Left cardiac atrium (tissue), 4 donors: ENCODE measurements at places on chromosomes 2 and 18.

GRCh38 chr2:7777668-7778067 lies 860.5 kb downstream of the RNF144A start:
- no peak for DNase-seq

DNA sequence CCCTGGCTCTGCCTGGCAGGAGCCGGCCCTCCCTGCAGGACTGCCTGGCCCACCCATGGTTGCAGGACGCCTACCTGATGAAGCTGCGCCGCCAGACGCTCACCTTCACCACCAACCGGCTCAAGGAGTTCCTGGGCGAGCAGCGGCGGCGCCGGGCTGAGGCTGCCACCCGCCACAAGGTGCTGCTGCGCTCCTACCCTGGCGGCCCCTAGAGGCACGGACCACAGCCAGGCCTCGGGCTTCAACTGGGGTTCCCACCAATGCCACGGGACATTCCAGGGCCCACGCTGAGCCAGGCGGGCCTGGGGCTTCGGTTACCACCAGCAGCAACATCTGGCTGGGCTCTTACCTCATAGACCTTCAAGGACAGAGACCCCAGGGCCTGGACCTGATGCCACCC lies 6.1 kb upstream of the GMPPA start:
- no peak for DNase-seq

DNA sequence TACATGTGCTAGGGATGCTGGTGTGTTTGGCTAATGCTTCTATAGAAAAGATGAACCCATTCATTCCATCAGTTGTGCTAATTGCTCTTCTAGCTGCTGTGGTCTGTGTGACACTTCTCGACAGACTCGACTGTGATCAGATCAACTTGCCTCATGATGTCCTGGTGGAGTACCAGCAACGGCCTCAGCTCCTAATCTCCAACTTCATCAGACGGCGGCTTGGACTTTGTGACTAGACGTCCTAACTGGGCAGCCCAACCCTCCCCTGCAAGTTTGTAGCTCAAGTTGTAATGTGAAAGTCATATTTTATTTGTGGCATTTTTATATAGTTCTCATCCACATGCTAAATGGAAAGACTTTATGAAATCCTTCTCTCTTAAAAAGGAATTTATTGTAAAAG lies 33.0 kb downstream of the UPP2 start:
- DNase-seq: no peak

DNA sequence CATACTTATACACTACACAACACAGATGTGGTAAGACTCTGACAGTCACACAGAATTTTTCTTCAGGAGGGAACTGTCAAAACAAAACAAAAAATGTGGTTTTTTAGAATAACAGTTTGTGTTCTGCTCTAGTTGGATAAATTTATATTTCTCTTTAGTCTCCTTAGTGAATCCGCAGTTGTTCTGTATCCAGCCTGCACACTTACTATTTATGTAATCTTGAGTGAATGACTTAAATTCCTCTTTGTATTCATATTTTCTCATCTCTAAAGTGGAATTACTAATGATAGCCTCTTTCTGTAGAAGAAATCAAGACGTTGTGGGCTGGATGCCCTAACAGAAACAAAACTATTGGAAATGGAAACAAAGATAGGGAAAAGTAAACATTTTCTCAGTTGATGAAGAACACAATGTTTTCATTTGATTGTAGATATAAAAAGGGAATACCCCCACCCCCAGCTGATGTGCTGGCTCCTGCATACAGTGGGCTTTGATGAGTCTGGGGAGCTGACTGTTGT lies 375.2 kb downstream of the TRIB2 start:
- no peak for DNase-seq

DNA sequence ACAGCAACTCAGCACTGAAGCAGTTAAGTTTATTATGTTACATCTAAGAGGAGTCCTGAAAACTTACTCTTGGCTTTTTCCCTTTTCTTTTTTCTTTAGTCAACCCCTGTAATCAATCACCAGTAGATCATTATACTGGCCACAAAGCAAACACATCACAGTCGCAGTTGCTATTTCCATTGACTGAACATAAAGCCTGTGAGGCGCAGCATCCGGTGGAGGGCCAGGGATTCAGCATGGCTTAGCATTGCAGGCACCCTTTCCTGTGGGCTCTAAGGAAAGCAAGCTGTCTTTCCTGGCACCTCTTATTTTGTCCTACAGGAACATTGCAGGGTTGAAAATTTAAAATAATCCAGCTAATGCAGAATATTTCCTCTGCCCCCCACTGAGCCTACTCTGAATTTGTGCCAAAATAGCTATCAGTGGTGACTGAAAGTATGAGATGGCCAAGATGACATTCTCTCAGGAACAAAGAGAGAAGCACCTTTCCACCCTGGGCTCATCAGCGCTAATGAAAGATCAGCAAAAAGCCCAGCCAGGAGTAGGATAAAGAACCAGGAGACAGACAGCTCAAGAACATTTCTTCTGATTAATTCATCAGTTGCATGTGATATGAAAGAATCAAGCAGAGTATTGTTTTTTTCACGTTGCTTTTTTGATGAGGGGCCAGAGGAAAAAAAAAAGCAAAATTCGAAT lies 85.3 kb upstream of the SULT1C3 start:
- no peak for DNase-seq

- peak; percentile 38 for DNase-seq
Observed at GRCh38 chr2:106192752-106193689, 1.1 kb downstream of the UXS1 start.

DNA sequence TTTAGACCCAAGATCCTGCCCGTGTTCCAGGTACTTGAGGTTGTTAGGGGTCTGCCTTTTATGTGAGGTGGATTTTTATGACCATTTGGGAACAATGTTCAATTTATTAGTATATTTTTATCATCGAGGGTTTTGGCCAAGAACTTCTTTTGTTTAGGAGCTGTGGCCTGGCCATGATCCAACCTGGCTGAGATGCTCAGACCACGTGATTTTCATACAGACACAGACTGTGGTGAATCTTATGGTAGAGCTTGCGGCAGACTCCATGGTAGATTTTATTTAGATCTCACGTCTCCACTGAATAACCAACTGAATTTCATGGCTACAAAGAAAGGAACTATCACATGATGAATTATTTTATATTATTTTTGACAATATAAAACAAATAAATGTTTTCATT lies 405.5 kb upstream of the VWC2L start:
- DNase-seq: no peak

DNA sequence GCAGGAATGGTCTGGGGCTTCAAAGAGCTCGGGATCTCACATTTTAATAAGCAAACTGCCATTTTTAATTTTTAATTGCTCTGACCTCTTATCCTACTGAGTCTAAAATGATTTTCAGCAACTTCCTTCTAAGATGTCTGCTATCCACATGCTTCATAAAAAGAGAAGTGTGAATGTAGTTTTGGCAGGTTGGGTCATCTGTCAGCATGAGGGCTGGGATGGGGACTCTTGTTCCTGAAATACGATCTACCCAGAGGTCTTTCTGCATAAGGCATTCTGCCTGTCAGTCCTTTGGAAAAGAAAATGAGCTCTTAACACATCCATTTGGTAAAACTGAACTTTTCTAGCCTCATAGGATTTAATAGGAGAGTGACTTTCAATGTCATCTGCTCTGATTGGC lies 252.8 kb upstream of the APCDD1 start:
- DNase-seq: no peak

DNA sequence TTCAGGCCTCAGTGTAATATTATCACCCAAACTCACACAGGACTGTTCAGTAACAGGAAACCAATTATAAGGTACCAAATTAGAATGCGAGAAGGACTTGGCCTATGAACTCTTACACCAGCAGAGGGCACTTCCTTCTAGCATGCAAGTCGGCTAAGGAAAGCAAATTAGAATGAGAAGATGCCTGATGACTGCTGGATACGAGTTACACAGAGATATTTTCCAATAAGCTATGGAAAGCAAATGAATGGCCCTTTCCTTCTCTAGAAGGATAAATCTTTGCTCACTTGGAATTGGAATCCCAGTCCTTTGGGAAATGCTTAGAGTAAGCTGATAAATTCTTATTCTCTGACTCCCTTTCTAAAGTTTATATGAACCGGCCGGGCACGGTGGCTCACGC lies 109.8 kb downstream of the AP1S3 start:
- no peak for DNase-seq

DNA sequence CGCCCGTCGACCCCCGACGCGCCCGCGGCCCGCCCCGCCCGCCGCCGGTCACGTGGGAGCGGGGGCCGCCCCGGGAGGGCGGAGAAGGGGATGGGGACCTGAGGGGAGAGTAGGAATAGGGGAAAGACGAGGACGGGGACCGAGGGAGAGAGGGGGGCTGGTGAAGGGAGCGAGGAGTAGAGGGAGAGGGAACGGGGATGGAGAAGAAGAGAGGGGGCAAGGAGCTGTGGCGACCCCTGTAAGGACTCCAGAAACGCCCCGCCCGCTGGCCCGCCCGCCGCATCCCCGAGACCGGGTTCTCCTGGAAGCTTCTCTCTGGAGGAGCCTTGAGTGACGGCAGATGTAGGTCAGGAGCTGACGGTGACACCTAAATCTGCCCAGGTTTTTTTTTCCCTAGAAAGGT lies 615 bp downstream of the ADNP2 start:
- DNase-seq: peak; percentile 45

DNA sequence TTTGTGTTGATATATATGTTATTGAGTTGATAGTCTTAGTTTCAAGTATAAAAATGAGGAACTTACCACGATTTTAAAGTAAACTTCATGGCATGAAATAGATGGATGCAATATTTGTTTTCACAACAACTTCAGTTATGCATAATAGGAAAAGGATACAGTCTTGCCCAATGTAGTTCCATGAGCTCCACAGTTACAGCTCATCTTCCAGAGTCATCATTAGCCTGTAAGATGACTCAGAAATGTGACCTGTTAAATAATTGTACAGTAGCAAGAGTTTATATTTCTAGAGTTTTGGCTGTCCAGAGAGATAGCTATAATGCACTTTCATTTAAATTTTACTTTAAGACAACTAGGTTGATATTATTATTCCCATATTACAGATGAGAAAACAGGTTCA lies 80.9 kb upstream of the ARHGAP28 start:
- DNase-seq: no peak

DNA sequence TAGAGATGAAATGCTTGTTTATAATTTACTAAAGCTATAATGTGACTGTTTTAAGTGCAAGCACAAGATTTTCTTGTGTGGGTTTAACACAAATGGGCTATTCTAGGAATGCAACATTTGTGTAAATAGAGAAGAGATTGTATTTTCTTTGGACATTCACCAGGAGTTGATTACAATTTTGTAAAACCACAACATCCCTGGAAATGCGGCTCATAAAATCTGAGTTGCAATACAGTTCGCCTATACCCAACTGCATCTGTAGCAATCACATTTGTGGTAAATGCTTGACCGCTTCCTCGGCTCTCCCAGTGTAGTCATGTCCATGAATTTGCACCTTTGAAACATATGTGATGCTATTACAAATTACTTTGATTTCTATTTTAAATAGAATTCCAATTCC lies 348.7 kb upstream of the CDH20 start:
- no peak for DNase-seq

- DNase-seq: no peak
Observed at GRCh38 chr2:144239306-144239705, 280.6 kb downstream of the ZEB2 start.

DNA sequence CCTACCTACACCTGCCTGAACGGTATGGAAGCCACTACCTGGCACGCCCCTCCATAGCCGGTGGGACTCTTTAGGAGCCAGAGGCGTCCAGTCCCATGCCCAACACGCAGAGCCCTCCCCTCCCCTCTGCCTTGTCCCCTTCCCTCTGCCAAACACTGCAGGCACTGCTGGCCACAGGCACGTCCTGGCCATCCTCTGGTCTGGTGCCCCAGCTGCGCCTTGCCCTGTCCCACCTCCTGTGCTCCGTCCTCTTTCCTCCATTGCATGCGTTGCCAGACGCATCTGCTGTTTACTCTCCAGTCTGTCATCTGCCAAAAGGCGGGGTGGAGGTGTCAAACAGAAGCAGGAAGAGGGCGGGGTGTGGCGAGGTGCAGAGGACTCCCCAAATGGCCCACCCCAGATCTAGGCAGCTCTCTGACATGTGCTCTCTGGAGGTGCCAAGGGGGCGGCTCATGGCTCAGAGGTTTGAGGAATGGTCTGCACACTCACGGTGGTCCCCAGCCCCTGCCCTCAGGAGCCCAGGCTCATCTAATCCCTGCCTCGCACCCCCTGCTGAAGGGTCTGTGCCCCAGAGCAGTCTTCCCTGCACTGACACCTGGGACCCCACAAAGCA lies 45.1 kb downstream of the HS6ST1 start:
- no peak for DNase-seq

GRCh38 chr2:222468346-222468745 lies 44.0 kb downstream of the SGPP2 start:
- DNase-seq: peak; percentile 39

- DNase-seq: peak; percentile 36
Observed at GRCh38 chr18:56574861-56575260, 63.5 kb downstream of the TXNL1 start.

- no peak for DNase-seq
Observed at GRCh38 chr2:3154700-3155099, 222.9 kb downstream of the EIPR1 start.

DNA sequence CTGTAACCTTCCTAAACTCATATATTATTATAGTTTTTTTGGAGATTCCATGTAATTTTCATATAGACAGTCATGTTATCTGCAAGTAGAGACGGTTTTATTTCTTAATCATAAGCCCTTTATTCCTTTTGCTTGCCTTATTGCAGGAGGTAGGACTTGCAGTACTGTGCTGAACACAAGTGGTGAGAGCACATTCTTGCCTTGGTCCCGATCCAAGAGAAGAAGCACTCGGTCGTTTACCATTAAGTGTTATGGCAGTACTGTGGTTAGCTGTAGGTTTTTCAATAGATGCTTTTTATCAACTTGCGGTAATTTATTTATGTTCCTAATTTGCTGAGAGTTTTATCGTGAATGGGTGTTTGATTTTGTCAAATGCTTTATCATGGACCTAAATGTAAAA lies 305.7 kb downstream of the DYSF start:
- DNase-seq: no peak

GRCh38 chr2:152557273-152557888 lies 159.9 kb downstream of the PRPF40A start:
- DNase-seq: no peak

- DNase-seq: no peak
Observed at GRCh38 chr18:24633121-24633520, 172.7 kb downstream of the HRH4 start.

- no peak for DNase-seq
Observed at GRCh38 chr2:213286161-213286560, 1.9 kb downstream of the SPAG16 start.

GRCh38 chr2:24011250-24012104 lies 1.6 kb downstream of the MFSD2B start:
- DNase-seq: no peak

DNA sequence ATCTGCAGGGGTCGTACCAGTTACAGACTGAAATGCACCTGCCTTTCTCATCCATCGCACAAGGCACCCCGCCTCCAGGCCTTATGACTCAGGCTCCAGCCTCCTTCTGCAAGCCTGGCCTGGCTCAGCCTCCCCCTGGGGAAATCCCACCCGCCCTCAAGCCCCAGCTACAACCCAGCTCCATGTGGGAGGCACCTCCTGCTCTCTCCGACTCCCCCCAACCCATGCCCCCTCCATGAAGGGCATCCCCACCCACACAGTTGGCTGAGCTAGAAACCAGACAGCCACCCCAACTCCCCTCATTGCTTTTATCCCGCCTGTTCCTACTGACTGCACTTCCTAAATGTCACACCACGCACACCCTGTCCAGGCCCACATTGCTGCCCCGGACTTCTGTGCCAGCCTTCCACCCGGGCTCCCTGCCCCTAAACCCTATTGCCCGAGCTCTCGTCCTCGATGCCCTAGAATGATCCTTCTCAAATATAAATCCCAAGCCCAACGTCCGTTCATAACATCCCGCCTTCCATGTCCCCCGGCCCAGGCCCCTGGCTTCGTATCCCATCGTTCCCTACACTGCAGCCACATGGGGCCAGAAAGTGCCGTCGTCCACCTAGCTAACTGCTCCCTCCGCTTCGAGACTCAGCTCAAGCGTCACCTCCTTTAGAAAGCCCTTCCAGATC lies 9.9 kb downstream of the DNMT3A start:
- DNase-seq: no peak
